ENCODE measurements at places on chromosomes 11 and 22.

- DNase-seq = no peak
Observed at GRCh38 chr11:96062134-96062533, 138.2 kb upstream of the MTMR2 start.

GRCh38 chr11:108662700-108663099 lies 2.2 kb upstream of the DDX10 start:
- DNase-seq = no peak

- no peak for DNase-seq
Observed at GRCh38 chr11:3942956-3943497, 87.6 kb downstream of the STIM1 start.

- DNase-seq = no peak
Observed at GRCh38 chr11:59754494-59754858, 700 bp upstream of the STX3 start.

- peak; percentile 20 for DNase-seq
Observed at GRCh38 chr11:13859892-13860291, 102.6 kb upstream of the SPON1 start.

- DNase-seq = no peak
Observed at GRCh38 chr11:85062659-85063058, 564.5 kb downstream of the DLG2 start.

- DNase-seq = no peak
Observed at GRCh38 chr11:21534288-21534687, 658.6 kb upstream of the ANO5 start.

GRCh38 chr11:128678024-128678423 lies 15.8 kb upstream of the FLI1 start:
- no peak for DNase-seq

- DNase-seq = no peak
Observed at GRCh38 chr11:17653611-17654010, 65.8 kb upstream of the MYOD1 start.

DNA sequence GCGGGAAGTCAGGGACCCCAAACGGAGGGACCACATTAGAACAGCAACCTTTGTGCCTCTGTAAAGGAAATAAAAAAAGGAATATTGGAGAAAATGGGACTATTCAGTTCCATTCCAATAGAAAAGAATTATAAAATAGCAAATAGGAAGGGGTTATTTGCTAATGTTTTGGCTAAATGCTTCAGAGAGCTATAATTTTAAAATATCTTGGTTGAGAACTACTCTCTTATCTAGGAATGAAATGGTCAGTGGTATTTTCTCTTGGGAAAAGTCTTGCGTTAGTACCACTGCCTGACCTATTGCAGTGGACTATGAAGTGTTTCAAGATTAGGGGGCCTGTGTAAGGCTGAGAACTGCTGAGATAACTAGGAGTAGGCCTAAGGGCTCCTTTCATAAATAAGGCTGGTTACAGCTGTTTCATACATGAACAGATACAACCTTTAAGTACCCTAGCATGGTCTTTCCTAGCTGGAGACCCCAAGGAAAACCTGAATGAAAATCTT lies 6.9 kb upstream of the WEE1 start:
- no peak for DNase-seq

GRCh38 chr22:48758881-48759875 lies 1068.5 kb downstream of the BRD1 start:
- DNase-seq = peak; percentile 2

DNA sequence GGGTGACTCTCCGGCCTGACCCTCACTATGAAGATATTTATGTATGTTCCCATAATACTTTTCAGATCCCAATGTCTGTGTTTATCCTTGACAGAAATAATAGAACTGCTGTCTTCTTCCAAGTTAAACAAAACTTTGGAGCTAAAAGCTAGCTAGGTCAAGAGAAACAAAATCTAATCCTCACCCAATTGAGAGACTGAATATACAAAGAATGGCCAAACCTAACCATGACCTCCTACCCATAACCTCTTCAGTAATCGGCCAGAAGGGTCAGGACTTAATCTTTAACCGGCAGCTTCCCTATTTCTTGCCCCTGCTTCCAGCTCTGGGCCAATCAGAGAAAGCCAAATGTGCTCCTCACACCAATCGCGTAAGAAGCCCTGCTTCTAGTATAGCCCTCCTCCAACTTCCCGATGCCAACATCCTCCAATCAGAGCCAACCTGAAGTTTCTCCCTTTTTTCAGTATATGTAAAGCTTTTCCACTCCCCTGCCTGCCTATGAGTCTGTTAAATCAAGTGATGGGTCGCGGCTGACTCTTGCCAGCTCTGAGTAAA lies 1.7 kb upstream of the DDX6 start:
- peak; percentile 45 for DNase-seq

DNA sequence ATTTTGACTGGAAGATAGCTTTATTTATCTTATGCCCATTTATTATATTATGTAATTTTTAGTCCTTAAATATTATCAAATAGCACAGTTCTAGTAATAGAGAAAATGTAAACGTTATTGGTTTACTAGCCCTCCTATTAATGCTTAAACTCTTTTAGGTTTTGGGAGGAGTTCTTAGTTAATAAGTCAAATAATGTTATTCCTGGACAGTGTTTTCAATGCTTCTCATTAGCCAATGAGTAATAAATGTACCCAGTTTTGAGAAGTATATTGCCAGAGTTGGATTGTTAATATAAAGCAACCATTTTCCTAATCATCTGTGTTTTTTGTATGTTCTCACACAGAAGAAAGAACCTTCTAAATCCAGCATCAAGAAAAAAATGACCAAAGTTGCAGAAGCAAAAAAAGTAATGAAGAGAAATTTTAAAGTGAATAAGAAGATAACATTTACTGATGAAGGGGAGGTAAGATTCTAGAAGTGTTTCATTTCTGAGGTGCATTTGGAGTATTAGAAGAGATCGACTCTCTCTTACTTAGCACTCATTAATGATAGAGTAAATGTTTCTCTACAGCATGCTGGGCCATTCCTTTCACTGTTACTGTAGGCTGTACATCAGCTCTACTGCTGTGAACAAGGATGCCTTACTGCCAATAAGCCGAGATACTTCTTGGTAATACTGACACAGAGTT lies 173.4 kb downstream of the DDX10 start:
- DNase-seq = no peak

DNA sequence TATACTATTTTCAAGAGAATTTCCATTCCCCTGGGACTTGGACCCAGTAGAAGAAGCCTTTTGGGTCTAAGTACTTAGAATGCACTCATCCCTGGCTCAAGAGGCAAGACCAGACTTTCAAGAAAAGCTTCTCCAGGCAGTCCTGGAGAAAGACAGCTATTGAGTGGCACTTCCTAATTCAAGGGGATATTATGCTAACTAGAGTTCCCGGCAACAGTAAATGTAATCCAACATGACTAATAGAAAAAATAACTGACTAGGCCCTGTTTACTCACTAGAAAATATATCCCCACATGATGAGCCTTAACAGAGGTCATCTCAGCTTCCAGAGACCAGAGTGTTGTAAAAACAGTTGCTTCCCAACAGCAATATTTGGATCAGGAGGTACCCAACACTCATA lies 47.2 kb upstream of the AKIP1 start:
- no peak for DNase-seq

DNA sequence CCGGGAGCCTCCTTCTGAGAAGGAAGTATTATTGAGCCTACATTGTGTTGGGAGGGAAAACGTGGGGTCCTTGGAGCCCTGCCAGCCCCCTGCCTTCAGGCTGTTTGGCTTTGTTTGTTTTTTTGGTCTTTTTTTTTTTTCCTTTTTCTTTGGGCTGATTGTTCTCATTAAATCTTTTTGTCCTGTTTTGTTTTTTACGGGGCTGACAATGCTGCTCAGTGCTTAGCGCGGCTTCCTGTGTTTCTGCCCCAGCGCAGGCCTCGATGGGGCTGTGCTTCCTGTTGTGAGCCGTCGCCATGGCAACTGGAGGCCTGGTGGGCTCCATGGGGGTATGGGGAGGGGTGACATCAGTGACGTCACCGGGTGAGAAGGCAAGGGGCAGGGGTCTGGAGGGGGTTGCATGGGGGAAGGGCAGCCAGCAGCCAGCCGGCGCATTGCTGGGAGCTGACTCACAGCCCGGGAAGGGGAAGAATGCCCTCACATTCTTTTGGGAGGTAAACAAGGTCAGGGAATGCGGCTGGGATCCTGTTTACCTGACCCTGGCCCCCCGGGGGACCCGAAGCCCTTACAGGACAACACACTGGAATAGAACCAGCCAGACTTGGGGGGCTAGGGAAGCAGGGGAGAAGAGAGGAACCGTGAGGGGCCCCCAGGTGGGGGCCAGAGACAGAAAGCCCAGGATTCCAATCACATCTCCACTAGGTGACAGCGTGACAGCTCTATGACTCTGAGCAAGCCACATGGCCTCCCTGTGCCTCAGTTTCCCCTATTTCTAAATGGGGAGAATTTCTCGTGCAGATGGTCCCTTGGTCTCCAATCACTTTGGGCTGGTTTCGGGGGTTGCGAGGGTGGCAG lies 22.2 kb upstream of the CBX7 start:
- DNase-seq = peak; percentile 56

GRCh38 chr22:37633625-37634416 lies 5.6 kb upstream of the SH3BP1 start:
- DNase-seq = no peak

- DNase-seq = no peak
Observed at GRCh38 chr11:120608760-120609211, 97.2 kb downstream of the GRIK4 start.

GRCh38 chr22:37128555-37129281 lies 19.2 kb upstream of the TMPRSS6 start:
- no peak for DNase-seq

DNA sequence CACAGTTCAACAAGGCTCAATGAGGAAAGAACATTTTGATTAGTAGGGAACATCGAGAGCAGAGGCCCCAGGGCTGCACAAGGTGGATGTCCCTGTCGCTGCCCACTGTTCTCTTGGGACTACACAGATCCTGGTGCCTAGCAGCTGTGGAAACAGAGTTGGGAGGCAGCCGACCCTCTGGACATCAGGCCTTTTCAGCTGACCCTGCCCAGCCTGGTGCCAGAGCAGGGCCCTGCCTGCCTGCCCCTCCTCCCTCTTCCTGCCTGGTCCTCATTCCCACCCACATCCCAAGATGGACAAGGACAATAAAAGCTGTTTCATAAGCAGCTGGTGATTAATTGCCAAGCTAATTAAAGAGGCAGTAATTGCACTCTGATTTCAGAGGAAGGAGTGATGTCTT lies 60.7 kb downstream of the NFAM1 start:
- DNase-seq = no peak

DNA sequence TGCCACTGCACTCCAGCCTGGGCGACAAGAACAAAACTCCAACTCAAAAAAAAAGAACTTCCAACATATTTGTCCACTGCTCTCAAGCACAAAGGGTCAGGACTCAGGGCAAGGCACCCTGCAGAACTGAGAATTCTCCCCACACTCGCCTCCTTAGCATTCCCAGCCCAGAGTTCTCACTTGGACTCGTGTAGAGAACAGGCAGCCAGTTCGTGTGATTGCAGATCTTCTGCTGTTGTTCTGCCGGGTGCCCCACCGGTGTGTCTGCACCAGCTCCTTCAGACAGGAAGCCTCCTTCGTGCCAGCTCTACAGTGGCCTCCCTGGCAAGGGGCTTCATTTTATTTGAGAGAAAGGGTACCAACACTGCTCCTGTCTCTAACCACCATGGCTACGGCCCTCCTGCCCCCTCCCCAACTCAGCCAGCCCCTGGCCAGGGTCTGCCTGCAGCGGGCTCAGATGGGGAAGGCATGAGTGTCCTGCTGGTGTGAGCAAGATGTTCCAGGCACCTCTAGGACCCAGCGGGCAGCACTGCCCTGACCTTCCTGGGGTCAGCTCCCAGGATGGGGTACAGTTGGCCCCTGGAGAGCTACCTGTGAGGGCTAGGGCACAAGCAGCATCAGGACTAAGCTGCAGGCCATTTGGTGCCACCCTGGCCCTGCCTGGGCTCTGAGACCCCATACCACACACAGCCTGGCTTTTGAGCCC lies 19.5 kb upstream of the SCGB1A1 start:
- no peak for DNase-seq

DNA sequence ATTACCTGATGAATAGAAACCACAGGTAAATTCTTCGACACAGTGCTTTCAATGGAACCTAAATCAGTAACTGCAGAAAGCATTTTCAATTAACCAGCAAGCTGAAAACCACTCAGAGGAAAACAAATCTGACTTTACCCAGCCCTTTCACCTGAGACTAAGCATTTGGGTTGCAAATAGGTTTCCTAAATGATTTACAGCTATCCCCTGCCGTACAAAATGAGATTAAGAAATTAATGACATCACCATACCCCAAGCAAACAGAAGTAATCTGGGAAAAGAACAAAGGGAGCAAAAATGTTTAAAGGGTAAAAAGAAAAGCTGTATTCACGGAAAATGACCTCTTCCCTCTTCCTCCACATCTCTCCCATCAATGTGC lies 584 bp downstream of the NOX4 start:
- no peak for DNase-seq

DNA sequence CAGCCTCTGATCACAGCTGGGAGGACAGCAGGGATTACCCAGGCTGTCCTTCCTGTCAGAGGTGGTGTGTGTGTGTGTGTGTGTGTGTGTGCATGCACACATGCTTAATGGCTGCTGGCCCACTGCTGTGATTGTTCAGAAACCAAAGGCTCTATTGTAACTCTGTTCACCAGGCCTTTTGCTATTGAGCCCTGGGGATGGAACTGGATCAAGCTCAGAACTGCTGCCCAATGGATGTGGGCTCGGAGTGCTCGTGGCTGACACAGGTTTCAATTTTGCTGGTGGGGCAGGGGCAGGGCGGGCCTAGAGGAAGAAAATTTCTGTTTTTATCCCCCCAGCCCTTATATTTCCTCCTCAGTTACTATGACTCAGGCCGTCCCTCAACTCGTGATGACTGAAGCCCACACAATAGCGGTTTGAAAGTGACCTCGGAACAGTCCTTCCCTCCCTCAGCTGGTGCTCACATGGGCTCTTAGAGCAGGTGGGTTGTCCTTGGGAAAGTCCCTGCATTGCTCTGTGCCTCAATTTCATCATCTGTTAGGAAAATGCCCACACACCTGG lies 359.3 kb downstream of the TENM4 start:
- no peak for DNase-seq

- DNase-seq = no peak
Observed at GRCh38 chr22:49448526-49448925, 379.1 kb downstream of the BRD1 start.

DNA sequence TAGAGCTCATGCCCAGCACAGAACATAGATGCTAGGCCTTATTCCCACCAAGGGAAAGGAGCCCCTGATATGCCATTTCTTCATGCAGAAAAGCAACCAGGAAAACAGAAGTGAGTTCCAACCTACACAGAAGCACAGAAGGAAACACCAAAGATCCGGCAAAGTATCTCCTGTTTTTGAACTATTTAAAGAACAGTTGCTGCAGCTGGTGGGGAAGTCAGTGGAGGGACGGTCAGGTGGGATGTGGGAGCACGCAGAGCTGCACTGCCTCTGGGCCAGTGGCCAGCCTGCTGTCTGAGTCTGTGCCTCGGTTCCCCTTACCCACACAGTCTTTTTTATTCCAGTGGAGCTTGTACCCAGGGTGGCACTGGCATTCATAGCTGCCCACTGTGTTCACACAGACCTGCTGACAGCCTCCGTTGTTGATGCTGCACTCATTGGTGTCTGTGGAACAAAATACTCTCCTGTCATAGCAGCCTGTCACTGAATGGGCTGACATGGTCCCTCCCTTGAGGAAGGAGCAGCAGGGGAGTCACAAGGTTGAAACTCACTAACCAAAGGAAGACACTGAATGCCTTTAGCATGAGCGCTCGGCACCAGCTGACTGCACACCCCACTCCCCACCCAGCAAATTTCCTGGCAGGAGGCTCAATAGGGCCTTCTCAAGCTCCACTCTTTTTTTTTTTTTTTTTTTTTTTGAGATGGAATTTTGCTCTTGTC lies 37.9 kb downstream of the SCUBE2 start:
- no peak for DNase-seq

GRCh38 chr11:123407130-123407995 lies 22.7 kb upstream of the GRAMD1B start:
- DNase-seq = peak; percentile 53
